Activated CD8-positive, alpha-beta T cell treated with anti-CD3 and anti-CD28 coated beads, Interleukin-2, amount 10 ng/mL, durations not matched to agents 7 days and 5 days (primary cell): ENCODE measurements at places on chromosomes 5 and 9. TPM values are rescaled to one million over a fixed set of nuclear protein-coding genes. Genes with fewer than 3 reads are reported as not detected.

Gene IGFBPL1
- not detected for total RNA-seq

Gene IL4
- not detected for total RNA-seq

Gene RNF180
- not detected for total RNA-seq

Gene HACD4
- 13.9 TPM for total RNA-seq

Gene OMD
- total RNA-seq = not detected

Gene RNF145
- 143 TPM for total RNA-seq

Gene SOHLH1
- not detected for total RNA-seq

Gene LARP1
- total RNA-seq = 208 TPM

Gene NEUROG1
- total RNA-seq = not detected

Gene WWC1
- not detected for total RNA-seq

Gene FOXD4
- not detected for total RNA-seq

Gene PDZD2
- not detected for total RNA-seq

Gene CEL
- total RNA-seq = 2.4 TPM

Gene TEK
- total RNA-seq = not detected

Gene HTR4
- total RNA-seq = not detected

Gene SLC4A9
- total RNA-seq = 0.13 TPM

Gene UQCRQ
- 381 TPM for total RNA-seq

Gene POLR3G
- 5.8 TPM for total RNA-seq

Gene SLC25A2
- 0.39 TPM for total RNA-seq

Gene SIT1
- total RNA-seq = 213 TPM
